ENCODE measurements at places on chromosomes 12 and 14.

GRCh38 chr14:58665773-58666500 lies 28.2 kb downstream of the DACT1 start:
- DNase-seq, result no peak

DNA sequence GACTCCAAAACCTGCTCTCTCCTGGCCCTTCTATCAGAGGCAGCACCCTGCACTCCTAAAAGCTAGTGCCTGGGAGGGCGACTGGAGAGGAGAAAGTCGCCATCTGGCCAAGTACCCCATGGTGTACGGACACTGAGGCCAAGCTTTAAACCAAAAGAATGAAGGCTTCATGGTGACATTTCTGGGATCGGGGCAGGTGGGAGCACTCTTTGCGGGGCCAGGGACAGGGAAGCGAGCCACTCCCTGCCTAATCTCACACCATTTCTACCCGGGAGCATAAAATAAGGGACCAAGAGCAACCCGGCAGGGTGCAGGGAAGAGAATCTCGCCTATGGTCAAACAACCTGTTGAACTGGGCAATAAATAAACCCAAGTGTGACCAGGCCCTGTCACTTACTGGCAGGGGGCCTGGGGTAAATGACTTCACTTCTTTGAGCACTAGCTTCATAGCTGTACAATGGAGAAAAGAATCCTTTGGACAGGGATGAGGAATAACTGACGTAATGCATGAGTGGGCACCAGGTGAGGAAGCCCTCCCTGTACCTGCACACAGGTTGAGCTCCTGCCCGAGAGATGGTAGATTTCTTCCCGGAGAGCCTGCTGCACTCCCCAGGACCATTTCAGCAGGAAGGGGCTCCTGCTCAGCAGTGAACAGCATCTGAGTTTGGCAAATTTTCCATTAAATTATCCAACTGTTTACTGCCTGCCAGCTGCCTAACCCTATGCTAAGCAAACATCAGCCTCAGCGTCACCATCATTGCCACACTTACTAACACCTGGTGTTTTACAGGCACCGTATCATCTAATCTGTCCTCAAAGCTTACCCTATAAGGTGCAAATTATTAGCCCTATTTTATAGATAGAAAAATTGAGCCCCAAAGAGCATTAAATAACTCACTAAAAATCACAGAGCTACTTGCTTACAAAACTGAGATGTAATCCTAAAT lies 2.0 kb downstream of the SERPINA1 start:
- no peak for DNase-seq

DNA sequence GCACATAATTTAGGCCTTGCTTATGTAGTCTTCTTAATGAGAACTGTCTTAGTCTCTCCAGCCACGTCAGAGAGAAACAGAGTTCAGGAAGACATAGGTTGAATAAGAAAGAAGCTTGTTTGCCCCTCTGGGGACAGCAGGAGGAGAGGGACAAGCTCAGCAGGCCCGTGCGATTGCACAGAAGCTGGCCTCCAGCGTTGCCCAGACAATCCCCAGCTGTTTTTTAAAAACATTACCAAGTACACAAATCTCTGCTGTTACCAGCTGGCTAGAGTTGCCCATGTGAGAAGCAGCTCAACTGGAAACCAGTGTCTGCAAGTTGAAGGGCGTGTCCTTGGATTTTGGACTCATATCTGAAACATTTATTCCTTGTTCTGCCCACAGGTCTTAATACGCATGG lies 232.6 kb downstream of the EFCAB11 start:
- DNase-seq, result no peak

DNA sequence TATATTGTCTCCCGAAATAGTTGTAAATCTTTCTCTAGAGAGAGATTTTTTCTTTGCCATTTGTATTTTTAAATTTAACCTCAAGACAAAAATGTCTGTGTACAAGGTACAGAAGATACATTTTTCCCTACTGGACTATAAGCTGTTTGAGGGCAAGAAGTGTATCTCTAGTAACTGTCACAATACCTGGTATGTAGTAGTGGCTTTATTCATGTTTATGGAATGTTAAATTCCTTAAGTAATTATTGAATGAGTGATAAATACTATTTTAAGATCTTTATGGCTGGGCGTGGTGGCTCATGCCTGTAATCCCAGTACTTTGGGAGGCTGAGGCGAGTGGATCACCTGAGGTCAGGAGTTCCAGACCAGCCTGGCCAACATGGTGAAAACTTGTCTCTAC lies 24.4 kb upstream of the CDK17 start:
- no peak for DNase-seq

- DNase-seq, result no peak
Measured at GRCh38 chr12:85794531-85794930, 41.7 kb downstream of the RASSF9 start.

- DNase-seq, result no peak
Measured at GRCh38 chr14:91889477-91890211, 22.3 kb upstream of the TC2N start.

- DNase-seq, result no peak
Measured at GRCh38 chr14:65332141-65332871, 80.2 kb upstream of the FUT8 start.

DNA sequence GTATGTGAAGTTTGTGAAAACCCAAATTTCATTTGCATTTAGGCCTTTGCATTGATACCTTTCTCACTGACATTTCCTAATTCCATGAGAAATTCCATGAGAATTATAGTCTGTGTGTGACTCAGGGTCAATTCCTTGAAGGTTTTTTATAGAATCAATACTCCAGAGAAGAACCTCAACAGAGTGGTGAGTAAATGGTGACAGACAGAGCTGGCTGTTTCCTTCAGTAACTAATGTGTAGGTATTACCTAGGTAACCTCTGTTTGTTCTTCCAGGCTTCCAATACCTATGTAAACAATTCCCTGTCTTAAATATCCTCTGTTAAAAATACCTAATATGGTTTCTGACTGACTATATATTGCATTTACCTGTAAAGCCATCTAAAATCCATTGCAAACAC lies 117.0 kb downstream of the TTC8 start:
- no peak for DNase-seq

DNA sequence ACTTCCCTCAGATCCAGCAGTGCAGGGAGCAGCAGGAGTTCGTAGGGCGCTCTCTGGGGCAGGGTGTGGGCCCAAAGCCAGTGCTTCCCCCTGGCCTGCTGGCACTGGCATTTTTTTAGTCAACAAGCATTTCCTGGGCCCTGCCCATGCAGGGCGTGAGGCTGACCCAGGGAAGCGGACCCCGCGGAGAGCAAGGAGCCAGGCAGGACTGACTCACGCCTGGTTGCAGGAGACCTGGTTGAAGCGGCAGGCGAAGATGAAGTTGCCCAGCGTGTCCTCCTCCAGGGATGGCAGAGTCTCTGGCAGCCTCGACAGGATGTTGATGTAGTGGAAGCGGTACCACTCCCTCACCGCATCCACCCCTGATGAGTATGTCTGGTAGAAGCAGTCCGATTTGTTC lies 13.5 kb downstream of the SCNN1A start:
- DNase-seq, result no peak

DNA sequence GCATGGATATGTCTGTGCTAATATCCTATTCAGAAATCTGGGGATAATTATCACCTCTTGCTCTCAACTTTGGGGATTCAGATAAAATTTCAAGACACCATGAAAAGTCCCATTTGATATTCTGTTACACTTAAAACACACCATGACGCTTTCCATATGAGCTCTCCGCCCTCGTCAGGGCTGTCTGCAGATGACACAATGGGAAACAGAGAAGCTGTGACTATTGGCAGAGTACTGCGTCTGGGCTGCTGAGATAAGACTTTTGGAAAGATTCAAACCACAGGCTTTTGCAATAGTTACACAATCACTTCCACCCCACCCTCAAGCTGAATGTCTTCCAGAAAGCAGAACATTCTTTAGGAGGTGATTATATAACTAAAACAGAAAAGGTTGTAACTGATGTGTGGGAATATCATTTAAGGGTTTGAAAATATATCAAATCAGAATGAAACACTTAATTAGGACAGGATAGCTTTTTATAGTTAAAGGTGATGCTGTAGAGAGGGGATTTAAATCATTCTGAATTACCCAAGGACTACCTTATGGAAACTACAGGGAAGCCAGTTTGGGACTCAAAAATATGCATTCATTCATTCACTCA lies 75.3 kb upstream of the TMPO start:
- peak; percentile 94 for DNase-seq

GRCh38 chr12:91140026-91140931 lies 29.0 kb upstream of the LUM start:
- DNase-seq, result no peak

GRCh38 chr14:102551995-102552705 lies 40.3 kb upstream of the RCOR1 start:
- DNase-seq, result no peak

GRCh38 chr12:109540526-109541412 lies 32.5 kb downstream of the MMAB start:
- no peak for DNase-seq

DNA sequence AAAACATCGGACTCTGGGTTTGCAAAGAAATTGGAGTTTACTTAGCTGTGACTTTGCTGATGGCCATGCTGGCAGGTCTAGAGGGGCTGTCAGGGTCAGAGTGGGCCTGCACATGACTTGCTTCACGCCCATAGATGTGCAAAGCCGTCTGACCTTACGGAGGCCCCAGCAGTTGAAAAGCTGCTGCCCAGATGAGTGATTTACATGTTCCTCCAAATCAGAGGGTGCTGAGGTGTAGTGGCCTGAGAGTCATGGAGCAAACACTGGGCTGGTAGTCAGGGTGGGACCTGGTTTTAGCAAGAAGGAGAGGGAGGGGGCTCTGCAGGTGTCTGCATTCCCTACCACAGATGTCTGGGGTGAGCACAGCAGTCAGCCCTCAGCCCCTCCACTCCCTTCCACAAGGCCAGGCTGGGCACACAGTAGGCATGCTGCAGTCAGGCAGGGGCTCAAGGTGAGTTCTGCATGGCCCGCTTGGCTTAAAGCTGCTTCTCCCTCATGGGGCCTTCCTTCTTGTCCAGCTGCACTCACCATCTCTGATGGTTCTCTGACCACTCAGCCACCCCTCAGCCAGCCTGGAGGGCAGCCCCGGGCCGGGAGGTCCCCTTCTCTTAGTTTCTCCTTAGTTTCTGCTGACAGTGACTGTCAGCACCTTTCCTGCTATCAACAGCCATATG lies 34.2 kb upstream of the EML1 start:
- no peak for DNase-seq

- no peak for DNase-seq
Measured at GRCh38 chr12:57693317-57693658, 644 bp upstream of the OS9 start.

DNA sequence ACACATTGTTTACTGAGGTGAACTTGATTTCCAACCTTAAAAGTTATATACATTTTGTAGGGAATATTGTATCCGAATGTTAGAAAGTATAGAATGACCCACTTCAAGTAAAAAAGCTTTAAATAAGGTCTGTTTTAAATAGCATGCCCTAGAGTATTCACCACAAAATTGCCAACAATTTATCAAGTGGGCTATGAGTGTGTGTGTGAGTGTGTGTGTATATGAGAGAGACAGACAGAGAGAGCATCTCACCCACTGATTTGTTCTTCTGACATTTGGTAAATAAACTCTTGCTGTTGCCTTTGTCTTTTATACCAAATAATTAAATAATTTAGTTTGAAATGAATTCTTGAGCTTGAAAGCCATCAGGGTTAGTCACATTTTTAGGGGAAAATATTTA lies 29.8 kb upstream of the RAP1B start:
- no peak for DNase-seq

DNA sequence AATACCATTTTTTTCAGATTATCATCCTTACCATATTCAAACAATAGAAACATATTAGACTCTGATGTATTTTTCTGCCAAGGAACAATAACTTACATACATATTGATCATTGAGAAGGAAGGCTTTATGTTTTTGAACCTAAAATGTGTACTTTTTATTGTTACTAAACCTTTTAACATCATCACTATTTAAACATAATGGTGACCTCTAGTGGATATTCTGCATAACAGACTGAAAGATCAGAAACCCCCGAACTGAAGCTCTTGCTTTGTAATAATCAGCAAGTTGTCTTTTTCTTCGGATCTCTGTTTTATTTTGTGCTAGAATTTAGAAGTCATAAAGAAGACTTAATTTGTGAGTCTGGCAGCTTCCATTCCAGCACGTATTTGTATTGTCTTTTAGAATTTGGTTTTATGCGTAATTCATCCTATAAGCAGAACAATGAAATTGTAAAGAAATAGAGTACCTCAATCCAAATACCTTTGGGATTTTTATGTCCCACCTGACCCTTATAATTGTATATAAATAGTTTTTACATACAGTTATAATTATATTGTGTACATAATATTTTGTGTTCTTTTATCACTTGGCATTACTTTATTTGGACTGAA lies 125.9 kb upstream of the ATF1 start:
- DNase-seq, result peak; percentile 66

DNA sequence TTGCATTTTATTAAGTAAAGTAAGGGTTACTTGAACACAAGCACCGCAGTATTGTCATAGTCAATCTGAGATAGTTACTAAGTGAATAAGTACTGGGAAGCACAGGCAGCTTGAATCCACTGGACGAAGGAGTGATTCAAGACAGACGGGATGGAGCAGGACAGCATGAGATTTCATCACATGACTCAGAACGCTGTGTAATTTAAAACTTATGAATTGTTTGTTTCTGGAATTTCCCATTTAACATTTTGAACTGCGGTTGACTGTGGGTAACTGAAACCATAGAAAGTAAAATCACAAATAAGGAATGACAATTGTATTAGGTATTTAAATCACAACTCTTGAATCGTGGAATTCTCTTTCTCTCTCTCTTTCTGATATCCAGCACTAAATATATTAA lies 1630.4 kb upstream of the SEL1L start:
- DNase-seq, result no peak

- peak; percentile 56 for DNase-seq
Measured at GRCh38 chr12:7005311-7005710, 13.0 kb downstream of the LPCAT3 start.

- DNase-seq, result no peak
Measured at GRCh38 chr12:59660148-59660547, 64.3 kb downstream of the SLC16A7 start.

DNA sequence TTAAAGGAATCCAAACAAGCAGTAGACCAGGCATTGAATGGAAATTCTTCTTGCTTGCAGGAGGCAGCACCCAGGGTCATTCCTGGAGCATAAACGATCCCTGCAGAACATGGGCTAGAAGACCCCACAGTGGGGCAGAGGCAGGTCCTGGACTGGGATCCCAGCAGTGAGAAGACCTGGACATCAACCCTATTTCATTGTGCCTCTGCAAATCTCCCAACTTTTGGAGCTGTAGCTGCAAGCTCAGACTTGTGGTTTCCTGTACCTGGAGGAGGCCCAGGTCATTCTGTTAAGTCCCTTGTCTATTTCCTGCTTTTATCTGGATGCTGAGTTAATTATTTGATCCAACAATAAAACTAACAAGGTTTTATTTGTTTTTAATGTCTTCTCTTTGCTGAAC lies 61.7 kb downstream of the CALM1 start:
- DNase-seq, result no peak

DNA sequence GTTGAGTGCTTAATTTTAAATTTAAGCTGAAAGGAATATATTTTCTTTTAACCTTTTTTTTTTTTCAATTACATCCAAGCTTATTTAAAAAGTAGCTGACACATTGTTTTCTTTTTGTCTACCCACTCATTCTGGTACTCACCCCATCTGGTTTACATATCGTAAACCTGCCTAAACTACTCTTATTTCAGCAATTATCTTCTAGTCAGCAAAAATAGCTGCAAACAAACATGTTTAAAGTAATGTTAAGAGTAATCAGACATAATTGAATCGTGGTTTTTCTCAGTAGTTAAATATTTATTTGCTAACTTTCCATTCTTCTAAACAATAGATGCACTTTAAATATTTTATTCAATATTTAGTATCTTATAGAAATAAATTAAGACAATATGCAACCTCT lies 492.7 kb upstream of the MGAT4C start:
- DNase-seq, result no peak

GRCh38 chr12:123767613-123768012 lies 5.5 kb downstream of the DNAH10 start:
- peak; percentile 88 for DNase-seq

All from hematopoietic multipotent progenitor cell (in vitro differentiated cells).